Lung (tissue), 17 donors: ENCODE measurements at places on chromosomes 4 and X.
A peak's percentile ranks its signal among the peaks of the same experiment; 100 is the strongest.

DNA sequence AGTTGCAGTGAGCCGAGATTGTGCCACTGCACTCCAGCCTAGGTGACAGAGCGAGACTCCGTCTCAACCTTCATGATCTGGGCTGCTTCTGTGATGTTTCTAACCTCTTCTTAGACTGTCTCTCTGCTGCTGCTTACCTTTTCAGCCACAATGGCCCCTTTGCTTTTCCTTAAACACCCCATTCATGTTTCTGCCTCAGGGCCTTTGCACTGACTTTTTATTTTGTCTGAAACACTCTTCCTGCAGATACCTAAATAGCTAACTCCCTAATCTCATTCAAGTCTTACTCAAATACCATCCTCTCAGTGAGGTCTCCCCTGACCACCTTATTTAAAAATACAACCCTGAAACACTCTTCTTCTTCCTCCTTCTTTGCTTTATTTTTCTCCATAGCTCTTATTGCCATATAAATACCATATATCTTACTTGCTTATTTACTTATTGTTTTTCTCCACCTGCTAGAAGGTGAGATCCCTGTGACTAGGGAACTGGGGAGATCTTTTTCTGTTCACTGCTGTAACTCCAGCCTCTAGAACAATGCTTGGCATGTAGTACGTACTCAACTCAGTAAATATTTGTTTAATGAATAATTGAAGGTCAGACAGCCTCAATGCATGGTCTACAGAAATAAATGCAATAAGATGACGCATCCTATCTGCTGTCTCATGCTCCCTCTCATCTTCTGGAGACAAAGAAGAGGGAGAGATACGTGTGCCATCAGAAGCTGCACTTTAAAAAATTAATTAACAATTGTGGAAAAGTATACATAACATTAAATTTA, 43.8 kb upstream of the SETD7 start:
- no peak for DNase-seq

GRCh38 chr4:100838286-100838685, 320.5 kb upstream of the EMCN start:
- no peak for DNase-seq

- DNase-seq: peak; percentile 63
Observed at GRCh38 chr4:155668707-155669220, 2.1 kb downstream of the GUCY1A1 start.

DNA sequence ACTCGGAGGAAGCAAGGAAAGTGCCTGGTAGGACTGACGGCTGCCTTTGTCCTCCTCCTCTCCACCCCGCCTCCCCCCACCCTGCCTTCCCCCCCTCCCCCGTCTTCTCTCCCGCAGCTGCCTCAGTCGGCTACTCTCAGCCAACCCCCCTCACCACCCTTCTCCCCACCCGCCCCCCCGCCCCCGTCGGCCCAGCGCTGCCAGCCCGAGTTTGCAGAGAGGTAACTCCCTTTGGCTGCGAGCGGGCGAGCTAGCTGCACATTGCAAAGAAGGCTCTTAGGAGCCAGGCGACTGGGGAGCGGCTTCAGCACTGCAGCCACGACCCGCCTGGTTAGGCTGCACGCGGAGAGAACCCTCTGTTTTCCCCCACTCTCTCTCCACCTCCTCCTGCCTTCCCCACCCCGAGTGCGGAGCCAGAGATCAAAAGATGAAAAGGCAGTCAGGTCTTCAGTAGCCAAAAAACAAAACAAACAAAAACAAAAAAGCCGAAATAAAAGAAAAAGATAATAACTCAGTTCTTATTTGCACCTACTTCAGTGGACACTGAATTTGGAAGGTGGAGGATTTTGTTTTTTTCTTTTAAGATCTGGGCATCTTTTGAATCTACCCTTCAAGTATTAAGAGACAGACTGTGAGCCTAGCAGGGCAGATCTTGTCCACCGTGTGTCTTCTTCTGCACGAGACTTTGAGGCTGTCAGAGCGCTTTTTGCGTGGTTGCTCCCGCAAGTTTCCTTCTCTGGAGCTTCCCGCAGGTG, 637 bp downstream of the AR start:
- DNase-seq: peak; percentile 9

GRCh38 chrX:107632346-107632745, 4.0 kb downstream of the PRPS1 start:
- peak; percentile 44 for DNase-seq

DNA sequence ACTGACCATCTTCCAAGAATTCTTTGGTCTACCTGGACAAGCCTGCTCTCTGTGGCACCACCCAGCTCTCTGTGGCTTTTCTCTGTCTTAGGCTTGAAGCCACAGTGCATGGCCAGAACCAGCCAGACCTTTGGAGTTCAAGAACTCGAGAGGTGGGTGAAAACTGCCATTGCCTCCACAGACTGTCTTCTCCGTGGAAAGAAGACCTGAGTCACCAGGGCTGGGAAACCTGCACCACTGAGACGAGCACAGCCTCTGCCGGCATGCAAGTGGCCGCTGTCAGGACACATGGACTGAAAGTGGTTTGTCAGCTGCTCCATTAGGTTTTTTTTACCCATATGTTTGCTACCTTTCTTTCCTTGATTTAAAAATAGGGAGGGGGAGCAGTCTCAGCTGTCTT, 74.5 kb downstream of the MGST2 start:
- no peak for DNase-seq

GRCh38 chr4:57154191-57154590, 44.0 kb upstream of the IGFBP7 start:
- DNase-seq: peak; percentile 34

- DNase-seq: no peak
Observed at GRCh38 chrX:130263016-130263415, 5.7 kb downstream of the ZNF280C start.

GRCh38 chr4:59258002-59258401, 1942.1 kb upstream of the ADGRL3 start:
- DNase-seq: no peak

GRCh38 chr4:42641656-42642055, 15.2 kb downstream of the ATP8A1 start:
- no peak for DNase-seq

DNA sequence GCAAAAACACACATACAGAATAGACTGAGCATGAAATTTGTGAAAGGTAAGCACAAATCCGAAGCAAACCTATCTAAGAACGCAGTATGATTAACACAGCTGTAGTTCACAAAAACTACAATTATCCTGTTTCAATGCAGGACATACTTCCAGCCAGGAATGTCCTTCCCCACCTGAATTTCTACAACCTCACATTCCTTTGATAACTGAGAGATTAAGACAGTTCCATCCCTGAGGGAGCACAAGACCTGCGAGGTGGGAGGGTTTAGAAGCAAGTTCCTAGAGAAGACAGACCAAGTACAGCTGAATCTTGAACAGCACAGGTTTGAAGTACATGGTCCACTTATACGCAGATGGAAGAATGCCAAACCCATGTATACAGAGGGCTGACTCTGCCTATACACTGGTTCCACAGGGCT, 10.6 kb downstream of the ABCG2 start:
- DNase-seq: no peak

DNA sequence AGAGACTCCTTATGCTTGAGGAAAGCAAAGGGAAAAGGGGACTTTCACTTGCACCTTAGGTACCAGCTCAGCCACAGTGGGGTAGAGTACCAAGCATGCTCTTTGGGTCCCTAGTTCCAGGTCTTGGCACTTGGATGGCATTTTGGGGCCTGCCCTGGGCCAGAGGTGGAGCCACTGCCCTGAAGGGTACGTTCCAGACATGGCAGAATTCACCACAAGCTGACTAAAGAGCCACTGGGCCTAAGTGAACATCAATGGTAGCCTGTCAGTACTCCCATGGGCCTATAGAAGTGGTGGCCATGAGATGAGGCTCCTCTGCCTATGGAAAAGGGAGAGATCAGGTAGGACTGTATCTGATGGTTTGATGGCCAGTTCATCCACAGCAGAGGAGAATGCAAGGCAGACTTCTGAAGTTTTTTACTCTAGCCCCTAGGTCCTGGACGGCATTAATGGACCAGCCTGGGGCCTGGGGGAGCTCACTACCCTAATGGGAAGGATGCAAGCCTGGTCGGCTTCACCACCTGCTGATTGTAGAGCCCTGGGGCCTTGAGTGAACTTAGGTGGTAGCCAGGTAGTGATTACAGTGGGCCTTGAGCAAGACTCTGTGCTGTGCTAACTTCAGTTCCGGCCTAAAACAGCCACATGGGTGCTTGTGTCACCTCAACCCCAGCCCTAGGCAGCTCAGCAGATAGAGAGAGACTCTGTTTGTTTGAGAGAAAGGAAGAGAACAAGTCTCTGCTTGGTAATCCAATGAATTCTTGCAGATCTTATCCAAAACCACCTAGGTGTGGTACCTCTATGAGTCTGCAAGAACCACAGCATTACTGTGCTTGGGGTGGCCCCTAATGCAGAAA, 19.8 kb upstream of the HSFX4 start:
- DNase-seq: no peak

- DNase-seq: no peak
Observed at GRCh38 chrX:20506739-20507138, 240.0 kb upstream of the RPS6KA3 start.

- peak; percentile 30 for DNase-seq
Observed at GRCh38 chrX:8743126-8743732, 11.3 kb upstream of the ANOS1 start.

DNA sequence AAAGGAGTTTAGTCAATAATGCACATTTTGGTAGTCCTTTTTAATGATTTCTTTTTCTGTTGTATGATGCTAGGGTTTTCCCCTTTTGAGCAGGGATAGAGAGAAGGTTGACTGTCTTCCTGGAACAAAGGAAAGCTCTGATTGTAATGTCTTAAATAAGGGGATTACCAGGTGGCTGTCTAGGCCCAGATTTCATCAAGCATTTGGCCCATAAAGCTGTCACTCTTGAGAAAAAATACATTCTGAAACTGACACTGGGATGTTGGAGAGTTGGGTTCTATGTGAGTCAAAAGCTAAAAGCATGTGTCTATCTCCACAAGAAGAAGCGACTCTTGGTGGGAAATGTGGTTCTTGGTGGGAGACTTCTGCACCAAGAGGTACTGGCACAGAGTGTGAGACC, 26.4 kb downstream of the KIAA1210 start:
- no peak for DNase-seq

DNA sequence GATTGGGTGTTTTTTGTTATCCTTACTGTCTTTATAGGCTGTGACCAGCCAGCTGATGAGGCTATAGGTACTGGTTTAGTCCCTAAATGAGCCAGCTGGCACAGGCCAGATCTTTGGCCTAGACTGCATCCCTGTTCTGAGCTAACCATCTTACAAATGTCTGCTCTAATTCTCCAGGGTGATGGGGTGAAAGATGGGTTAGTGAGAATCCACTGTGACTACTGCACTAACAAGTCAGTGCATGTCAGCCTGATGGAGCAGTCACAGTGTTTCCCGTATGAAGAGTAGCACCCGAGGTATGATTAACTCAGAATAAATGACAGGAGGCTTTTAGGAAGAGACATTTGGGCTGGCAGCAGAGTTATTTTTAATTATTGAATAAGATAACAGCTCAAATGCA, 181.0 kb downstream of the DCTD start:
- no peak for DNase-seq

DNA sequence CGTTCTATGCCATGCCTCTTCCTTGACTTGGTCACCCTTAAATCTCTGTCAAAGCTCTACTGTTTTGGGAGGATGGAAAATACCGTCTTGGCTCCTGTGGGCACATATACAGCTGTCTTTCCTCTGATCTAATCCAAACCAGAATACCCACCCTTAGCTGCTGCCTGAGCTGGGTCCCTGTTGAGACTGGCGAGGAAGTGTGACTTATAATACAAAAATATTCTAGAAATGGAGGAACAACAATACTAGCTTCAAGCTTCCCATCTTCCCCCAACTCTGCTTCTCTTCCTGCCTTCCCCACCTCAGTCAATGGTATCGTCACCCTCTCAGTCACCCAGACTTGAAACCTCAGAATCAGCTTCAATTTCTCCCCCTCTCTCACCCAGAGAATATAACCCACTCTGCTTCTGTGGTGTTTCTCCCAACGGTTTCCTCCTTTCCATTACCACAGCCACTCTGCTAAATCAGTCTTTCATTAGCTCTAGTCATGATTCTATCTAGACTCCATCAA, 599 bp upstream of the IL2RG start:
- no peak for DNase-seq

DNA sequence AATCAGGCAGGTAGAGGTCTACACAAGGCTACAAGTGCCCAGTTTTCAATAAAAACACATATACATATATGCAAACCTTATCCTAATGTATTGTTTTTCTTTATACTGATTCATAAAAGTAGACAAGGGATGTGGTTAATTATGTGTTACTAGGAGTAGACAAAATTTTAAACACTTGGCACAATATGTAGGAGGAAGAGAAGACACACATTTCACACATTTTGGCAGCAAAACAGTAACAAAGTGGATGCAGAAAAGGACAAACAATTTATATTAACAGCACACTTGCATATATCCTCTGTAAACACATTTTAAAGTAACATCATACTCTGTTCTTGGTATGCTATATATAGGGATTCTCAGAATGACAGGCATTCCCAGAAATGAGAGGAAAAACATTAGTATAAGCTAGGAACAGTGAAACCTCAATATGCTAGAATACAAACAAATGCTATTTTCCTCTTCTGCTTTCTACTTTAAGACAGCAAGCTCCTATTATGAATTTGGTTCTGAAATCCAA, 63.8 kb downstream of the GPRIN3 start:
- no peak for DNase-seq

DNA sequence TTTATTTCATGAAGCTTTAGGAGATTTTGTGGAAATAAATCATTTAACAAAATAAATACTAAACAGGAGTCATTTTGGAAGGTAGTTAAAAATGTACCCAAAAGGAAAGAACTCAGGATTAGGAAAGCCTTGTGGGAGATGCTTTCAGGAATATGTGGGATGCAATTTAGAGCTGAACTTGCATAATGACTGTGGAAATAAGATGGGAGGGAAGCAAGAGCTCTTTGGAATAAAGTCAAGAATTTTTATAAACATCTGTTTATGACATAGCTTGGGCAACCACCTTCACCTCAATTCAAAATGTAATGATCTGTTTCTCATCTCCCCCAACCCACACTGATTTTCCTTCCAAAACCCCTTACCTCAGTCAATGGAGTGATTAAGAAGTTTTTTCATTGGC, 623.8 kb downstream of the FAT4 start:
- DNase-seq: no peak

DNA sequence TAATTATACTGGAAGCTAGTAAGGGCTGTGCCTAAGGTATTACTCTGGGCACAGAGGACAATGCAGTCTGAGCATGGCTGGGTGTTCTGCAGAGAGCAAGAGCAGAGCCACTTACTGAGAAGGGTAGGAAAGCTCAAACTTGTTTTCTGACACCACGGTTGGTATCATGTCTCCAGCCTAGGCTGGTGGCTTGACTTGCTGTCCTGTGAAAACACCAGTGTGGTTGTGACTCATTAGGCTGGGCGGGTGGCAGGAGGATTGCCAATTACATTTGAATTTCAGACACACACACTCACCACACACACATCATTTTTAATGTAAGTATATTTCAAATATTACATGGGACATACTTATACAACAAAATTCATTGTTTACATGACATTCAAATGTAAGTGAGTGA, 19.7 kb upstream of the MTM1 start:
- no peak for DNase-seq

- no peak for DNase-seq
Observed at GRCh38 chr4:5865896-5866599, 26.8 kb downstream of the CRMP1 start.
